ENCODE measurements at places on chromosomes 5 and 9.

DNA sequence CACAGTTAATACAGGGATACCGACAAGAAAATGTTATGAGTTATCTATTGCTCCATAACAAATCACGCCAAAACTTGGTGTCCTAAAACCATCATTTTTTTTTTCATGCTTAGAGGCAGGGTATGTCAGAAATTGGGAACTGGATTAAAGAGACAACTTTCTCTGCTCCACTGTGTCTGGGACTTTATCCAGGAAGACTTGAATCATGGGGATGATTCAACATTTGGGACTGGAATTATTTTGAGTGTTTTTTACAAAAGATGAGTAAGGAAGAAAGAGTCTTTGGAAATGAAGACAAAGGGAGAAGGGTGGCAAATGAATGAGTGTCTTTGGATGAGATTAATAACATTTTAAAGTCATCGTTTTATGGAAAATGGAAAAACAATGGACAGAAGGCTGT is 1883.7 kb upstream of the C9orf72 start:
- no peaks in the 10 kb centered on the region for H3K4me1 ChIP-seq
- no peaks in the 10 kb centered on the region for H3K36me3 ChIP-seq
- H3K27me3 ChIP-seq: no peaks in the 10 kb centered on the region
- H3K4me3 ChIP-seq: no peak overlapping the region
- H3K27ac ChIP-seq: no peak overlapping the region
- no peak for DNase-seq

GRCh38 chr5:100004969-100005368 is 530.2 kb upstream of the FAM174A start:
- no peaks in the 10 kb centered on the region for H3K27me3 ChIP-seq
- no peaks in the 10 kb centered on the region for H3K4me1 ChIP-seq
- no peak overlapping the region for H3K4me3 ChIP-seq
- no peak overlapping the region for H3K27ac ChIP-seq

GRCh38 chr5:61262080-61262479 is 70.0 kb upstream of the ZSWIM6 start:
- no peak overlapping the region for H3K27ac ChIP-seq
- H3K4me1 ChIP-seq: no peaks in the 10 kb centered on the region
- no peaks in the 10 kb centered on the region for H3K27me3 ChIP-seq

DNA sequence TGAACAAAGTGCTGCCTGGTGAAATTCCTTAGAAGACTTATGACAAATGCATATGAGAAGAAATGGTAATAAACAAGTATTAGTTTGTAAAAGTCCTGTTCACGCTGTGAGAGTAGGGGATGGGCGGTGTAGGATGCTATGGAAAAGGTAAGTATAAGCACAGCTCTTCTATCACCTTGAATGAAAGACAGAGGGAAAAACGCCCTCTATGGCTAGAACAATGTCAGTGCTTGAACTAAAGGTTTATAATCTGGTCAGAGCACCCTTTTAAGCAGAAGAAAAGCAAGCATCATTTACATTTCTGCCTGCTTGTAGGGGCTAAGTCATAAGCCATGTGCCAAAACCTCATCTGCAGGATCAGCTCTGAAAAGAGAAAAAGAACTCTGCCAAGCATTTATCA is 115.2 kb downstream of the LHFPL2 start:
- H3K36me3 ChIP-seq: no peaks in the 10 kb centered on the region
- H3K4me1 ChIP-seq: no peaks in the 10 kb centered on the region
- no peak overlapping the region for H3K27ac ChIP-seq
- peak; percentile 57 for DNase-seq
- no peak overlapping the region for H3K4me3 ChIP-seq
- H3K27me3 ChIP-seq: no peaks in the 10 kb centered on the region

DNA sequence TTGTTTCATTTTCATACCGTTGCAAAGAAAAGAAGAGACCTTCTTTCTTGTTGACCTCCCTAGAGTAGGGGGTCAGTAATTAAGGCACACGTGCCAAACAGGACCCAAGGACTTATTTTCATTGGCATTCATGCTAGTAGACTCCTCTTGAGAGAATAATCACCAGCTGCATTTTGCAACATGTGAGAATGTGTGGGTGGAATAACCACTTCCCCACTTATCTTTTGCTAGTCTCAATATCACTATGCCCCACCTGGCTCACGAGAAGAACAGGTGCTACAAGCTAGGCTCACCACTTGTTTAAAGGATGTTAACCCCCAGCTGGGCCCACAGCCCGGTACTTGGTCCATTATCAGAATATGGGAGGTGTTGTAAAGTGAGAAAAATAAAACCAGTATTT is 460.7 kb upstream of the MEF2C start:
- H3K27me3 ChIP-seq: no peaks in the 10 kb centered on the region
- H3K36me3 ChIP-seq: no peaks in the 10 kb centered on the region
- H3K4me1 ChIP-seq: no peaks in the 10 kb centered on the region
- DNase-seq: no peak

DNA sequence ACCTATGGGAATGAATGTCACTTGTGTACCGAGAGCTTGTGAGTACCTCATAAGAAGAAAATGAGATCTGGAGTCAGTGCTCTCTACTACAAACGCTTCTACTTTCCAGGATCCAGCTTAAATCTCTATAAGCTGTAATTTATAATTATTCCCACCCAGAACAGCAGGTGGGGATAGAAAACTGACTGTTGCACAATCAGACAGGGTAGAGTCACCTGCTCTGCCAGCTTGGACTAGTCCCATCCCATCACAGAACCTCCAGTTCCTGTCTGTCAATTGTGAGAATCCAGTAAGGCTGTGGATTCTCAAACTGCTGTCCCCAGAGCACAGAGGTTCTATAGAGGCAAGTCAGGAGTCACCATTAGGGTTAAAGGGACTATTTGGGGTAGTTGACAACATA is 2.0 kb downstream of the SPINK7 start:
- no peaks in the 10 kb centered on the region for H3K27me3 ChIP-seq
- no peak for DNase-seq
- no peaks in the 10 kb centered on the region for H3K4me1 ChIP-seq
- H3K36me3 ChIP-seq: no peaks in the 10 kb centered on the region
- H3K27ac ChIP-seq: no peak overlapping the region

DNA sequence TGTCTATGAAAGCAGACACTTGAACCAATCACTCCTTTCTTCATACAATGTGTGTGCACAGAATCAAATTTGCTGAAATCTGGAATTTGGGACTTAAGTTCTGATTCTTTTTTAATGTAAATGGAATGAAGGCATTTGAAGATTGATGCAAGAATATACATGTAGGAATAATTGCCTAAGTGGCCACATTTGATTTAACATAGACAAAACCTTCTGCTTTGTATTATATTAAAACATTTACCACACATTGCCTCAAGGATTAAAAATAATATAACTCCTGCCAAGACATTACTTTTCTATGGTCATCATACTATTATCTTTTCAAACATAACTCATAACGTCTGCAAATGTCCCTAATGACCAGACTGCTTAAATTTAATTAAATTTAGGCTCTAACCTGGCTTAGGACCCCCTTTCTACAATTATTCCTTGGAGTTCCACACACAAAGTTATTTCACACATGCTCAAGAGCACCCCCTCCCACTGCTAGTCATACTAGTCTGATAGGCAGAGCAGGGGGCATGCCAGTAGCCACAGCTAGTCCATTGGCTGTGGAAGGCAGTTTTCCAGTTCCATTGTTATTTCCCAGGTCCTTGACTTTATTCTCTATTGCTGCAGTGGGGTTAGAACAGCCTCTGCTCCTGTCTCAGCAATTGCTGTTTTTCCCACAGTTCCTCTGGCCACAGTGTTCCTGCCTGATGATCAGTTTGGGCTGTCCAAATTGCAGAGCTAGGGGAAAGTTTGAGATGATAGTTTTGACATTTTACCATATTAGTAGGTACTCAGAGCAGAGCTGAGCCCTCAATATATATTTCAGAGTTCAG is 360.6 kb upstream of the GRAMD2B start:
- H3K4me1 ChIP-seq: no peaks in the 10 kb centered on the region
- H3K27ac ChIP-seq: no peak overlapping the region
- DNase-seq: no peak
- peaks cover 2% of the 10 kb centered on the region for H3K27me3 ChIP-seq
- no peaks in the 10 kb centered on the region for H3K36me3 ChIP-seq

DNA sequence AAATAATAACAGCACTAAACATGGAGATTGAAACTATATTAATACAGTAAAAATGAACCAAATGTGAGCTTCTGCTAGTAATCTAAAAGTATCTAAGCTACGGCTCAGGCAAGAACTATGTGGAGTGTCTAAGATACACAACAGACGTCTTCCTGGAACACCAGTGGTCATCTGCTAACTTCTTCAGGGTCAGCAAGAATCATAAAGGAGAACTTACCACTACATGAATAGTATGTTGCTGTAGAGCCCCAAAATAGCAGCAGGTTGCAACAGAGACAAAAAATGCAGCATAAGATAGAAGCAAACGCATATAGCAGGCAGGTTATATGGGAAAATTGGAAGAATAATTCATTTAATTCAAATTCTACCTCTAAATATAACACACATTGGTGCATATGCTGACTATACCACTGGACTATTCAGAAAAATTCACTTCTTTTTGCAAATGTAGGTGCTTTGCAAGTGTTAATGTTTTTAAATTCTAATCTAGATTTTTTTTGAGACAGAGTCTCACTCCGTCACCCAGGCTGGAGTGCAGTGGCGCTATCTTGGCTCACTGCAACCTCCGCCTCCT is 27.1 kb downstream of the DCTN4 start:
- no peak overlapping the region for H3K27ac ChIP-seq
- no peaks in the 10 kb centered on the region for H3K27me3 ChIP-seq
- no peaks in the 10 kb centered on the region for H3K4me1 ChIP-seq
- no peak overlapping the region for H3K4me3 ChIP-seq
- H3K36me3 ChIP-seq: peaks cover 33% of the 10 kb centered on the region

DNA sequence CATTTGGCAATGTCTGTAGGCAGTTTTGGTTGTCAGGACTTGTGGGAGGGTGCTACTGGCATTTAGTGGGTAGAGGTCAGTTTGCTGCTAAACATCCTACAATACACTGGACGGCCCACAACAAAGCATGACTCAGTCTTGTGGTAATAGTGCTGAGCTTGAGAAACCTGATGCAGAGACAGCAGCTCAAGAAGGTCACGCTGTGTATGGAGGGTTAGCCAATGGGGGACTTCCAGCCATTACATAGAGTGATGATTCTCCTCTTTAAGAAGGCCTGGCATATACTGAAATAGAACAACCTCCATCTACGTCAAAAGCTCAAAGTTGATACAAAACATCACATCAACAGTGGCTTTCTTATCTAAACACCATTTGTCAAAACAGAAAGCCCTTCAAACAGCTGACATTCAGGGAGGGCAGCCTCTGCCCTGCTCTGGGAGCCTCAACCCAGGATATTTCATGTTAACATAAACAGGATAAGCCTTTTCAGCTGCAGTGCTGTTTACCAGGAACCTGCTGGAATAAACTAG is 143.0 kb downstream of the GPBP1 start:
- H3K4me3 ChIP-seq: no peak overlapping the region
- no peak overlapping the region for H3K27ac ChIP-seq
- no peaks in the 10 kb centered on the region for H3K4me1 ChIP-seq
- no peaks in the 10 kb centered on the region for H3K36me3 ChIP-seq
- no peaks in the 10 kb centered on the region for H3K27me3 ChIP-seq

DNA sequence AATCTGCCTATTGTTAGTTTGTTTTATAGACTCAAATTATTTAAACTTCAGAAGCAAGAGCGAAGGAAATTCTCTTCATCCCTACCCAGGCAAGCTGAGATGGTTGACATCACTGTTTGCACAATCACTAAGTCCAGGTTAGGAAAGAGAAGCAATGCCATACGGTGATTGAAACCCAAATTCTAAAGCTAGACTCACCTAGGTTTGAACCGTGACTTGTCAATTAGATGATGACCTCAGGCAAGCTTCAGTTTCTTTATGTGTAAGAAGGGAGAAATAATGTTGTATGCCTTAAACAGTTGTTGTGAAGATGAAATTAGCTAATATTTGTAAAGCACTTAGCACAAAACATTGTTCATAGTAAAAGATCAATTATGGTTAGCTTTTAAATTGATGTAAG is 96.5 kb upstream of the ANKRD55 start:
- peaks cover 9% of the 10 kb centered on the region for H3K4me1 ChIP-seq
- no peak overlapping the region for H3K27ac ChIP-seq
- H3K27me3 ChIP-seq: no peaks in the 10 kb centered on the region
- DNase-seq: no peak
- no peaks in the 10 kb centered on the region for H3K36me3 ChIP-seq

DNA sequence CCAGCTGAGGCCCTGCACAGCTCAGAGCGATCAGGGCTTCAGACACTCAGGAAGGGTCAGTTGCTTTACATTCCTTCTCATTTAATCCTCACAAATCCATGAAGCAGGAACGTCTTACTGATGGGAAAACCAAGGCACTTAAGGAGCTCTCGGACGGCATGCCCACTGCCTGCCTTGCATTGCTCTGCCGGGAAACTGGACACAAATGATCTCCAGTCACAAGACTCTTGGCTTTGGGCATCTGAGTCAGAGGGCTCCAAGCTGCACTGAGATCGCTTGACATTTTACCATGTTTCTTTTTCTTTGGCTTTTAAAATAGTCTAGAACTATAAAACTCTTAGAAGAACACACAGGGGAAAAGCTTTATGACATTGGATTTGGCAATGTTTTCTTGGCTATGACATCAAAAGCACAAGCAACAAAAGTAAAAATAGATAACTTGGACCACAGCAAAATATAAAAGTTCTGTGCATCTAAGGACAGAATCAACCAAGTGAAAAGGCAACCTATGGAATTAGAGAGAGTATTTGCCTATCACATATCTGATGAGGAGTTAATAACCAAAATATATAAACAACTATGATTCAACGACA is 43.6 kb upstream of the HRH2 start:
- no peak overlapping the region for H3K27ac ChIP-seq
- no peak for DNase-seq
- H3K27me3 ChIP-seq: peaks cover 4% of the 10 kb centered on the region
- H3K4me3 ChIP-seq: no peak overlapping the region
- peaks cover 8% of the 10 kb centered on the region for H3K4me1 ChIP-seq

GRCh38 chr5:74934949-74935751 is 69.0 kb upstream of the FAM169A start:
- no peaks in the 10 kb centered on the region for H3K27me3 ChIP-seq
- peak overlapping the region; percentile 2 for H3K27ac ChIP-seq
- no peaks in the 10 kb centered on the region for H3K36me3 ChIP-seq
- peaks cover 43% of the 10 kb centered on the region for H3K4me1 ChIP-seq
- peak overlapping the region; percentile 12 for H3K4me3 ChIP-seq

DNA sequence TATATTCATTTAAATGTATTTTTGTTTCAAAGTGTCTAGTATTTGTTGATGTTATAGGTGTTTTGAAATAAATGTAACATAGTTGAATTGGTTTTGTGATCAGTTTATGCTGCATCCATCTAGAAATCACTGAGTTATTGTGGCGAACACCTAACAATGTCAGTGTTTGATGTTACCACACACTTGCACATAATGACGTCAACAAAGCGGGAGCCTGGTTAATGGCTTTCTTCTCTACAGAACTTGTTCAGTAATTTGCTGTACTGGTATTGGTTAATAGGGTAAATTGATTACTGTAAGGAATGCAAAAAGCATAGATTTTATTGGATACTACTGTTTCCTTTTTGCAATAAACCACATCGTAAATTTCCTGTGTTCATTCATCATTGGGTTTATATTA is 133.0 kb downstream of the ATG10 start:
- H3K4me3 ChIP-seq: no peak overlapping the region
- peaks cover 15% of the 10 kb centered on the region for H3K4me1 ChIP-seq
- H3K27me3 ChIP-seq: no peaks in the 10 kb centered on the region
- no peak overlapping the region for H3K27ac ChIP-seq

- no peak overlapping the region for H3K27ac ChIP-seq
- DNase-seq: no peak
- peaks cover 7% of the 10 kb centered on the region for H3K4me1 ChIP-seq
- H3K4me3 ChIP-seq: no peak overlapping the region
Measured at GRCh38 chr5:173886150-173886549, 2.0 kb upstream of the CPEB4 start.

GRCh38 chr5:112908854-112909253 is 13.2 kb downstream of the REEP5 start:
- no peak for DNase-seq
- no peak overlapping the region for H3K27ac ChIP-seq
- H3K4me1 ChIP-seq: no peaks in the 10 kb centered on the region
- peaks cover 7% of the 10 kb centered on the region for H3K36me3 ChIP-seq

All from common myeloid progenitor, CD34-positive (primary cell).